ENCODE measurements at places on chromosomes 13 and 19.

DNA sequence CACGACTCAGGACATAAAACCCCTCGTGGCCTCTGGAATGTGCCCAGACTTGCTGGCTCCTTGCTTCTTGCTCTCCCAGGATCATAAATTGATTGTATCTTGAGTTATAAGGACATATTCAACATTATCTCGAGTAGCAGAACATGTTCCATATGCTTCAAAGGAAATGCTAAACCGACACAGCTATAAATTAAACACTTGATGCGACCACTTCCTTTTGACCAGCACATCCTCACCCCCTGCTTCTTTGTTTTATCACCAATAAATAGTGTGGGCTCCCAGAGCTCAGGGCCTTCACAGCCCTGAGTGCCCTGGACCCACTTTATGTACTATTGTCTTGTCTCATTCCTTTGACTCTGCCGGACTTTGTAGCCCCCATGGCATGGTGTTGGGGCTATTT lies 157.0 kb upstream of the PABPC3 start:
- no peak for DNase-seq

DNA sequence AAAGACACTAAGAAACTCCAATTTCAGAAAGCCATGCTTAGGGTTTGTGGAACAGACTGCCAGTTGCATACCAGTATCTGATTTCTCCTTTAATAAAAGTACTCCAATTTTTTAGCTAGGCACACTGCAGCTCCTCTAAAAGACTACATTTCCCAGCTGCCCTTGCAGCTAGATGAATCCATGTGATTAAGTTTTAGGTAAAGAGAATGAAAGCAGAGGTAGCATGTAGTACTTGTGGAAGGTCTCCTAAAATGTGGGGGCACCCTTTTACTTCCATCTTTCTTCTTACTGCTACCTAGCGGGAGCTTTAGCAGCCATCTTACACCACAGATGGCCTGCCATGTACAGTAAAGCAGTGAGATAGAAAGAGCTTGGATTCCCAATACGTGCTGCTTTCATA lies 33.0 kb upstream of the TSC22D1 start:
- no peak for DNase-seq

DNA sequence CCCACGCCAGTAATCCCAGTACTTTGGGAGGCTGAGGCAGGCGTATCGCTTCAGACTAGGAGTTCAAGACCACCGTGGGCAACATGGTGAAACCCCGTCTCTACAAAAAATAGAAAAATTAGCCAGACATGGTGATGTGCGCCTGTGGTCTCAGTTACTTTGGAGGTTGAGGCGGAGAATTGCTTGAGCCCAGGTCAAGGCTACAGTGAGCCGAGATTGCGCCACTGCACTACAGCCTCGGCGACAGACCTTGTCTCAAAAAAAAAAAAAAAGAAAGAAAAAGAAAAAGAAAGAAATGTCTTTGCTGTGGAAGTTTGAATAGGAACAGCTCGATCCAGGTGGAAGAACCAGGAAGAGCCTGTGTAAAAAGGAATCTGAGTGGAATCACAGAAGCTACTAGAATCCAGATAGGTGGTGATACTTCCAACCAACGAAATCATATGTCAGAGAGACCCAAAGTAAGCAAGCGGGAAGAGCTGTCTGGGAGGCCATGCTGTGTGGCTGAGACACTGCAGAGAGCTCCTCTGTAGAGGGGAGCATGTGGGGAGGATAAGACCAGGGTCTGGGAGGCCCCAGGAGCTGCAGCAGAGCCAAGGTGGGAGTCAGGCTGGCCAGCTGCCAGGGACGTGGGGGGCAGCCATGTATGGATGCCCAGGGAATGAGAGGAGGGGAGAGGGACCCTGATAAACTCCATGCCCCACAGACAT lies 21.1 kb downstream of the LATS2 start:
- no peak for DNase-seq

- DNase-seq: no peak
These were observed 135.3 kb upstream of the MIR17HG start for GRCh38 chr13:91212231-91212630.

DNA sequence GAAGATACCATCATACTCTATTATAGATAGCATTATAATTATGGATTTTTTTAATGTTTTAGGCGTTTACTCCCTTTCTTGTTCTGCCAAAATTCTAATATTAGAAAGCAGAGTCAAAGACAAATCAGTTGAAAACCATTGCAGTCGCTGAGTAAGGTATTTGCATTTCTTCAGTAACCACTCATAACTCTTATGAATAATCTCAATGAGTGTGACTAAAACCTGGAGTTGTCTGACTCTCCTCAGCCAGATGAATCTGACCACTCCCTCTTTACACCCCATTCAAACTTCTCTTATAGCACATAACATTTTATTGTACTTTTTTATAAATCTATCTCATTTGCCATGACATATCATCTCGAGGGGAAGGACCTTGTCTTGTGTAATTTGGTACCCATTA lies 1006.5 kb downstream of the DIAPH3 start:
- DNase-seq: no peak

GRCh38 chr19:9295411-9295849 lies 14.2 kb downstream of the ZNF699 start:
- peak; percentile 13 for DNase-seq

DNA sequence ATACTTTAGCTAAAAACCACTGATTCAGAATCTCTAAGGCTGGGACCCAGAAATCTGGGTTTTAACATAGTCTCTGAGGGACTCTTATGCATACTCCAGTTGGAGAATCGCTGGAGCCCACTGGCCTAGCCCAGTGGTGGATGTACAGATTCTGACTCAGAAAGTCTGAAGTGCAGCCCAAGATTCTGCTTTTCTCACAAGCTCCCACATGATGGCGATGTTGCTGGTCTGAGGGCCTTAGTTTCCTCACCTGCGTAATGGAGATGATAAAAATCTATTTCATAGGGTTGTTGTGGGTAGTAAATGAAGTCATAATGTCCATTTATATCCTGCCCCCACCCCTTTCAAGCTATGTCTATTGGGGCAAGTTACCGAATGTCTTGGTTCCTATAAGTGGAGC lies 7.7 kb upstream of the CDADC1 start:
- peak; percentile 34 for DNase-seq

- no peak for DNase-seq
These were observed 23.7 kb downstream of the DIS3 start for GRCh38 chr13:72757792-72758535.

GRCh38 chr13:21616880-21617279 lies 12.9 kb upstream of the MICU2 start:
- DNase-seq: peak; percentile 69

DNA sequence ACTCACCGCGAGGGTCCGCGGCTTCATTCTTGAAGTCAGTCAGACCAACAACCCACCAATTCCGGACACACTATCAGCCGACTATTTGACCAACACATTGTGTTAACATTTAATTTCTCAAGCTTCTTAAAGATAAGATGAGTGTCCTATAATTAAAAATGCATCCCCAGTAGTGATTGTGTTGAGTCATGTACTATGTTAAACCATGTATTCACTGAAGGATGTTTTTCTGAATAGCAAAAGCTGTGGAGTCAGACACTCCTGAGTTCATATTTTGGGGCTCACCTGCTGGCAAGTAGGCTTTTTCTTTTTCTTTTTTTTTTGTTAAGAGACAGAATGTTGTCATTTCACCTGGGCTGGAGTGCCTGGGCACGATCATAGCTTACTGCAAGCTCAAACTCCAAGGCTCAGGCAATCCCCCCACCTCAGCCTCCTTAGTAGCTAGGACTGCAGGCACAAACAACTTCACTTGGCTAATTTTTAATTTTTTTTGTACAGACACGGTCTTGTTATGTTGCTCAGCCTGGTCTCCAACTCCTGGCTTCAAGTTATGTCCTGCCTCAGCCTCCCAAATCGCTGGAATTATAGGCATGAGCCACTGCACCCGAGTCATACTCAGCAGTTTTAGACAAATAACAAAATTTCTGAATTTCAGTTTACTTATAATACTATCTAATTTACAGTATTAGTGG lies 606.9 kb downstream of the PCDH9 start:
- peak; percentile 25 for DNase-seq

DNA sequence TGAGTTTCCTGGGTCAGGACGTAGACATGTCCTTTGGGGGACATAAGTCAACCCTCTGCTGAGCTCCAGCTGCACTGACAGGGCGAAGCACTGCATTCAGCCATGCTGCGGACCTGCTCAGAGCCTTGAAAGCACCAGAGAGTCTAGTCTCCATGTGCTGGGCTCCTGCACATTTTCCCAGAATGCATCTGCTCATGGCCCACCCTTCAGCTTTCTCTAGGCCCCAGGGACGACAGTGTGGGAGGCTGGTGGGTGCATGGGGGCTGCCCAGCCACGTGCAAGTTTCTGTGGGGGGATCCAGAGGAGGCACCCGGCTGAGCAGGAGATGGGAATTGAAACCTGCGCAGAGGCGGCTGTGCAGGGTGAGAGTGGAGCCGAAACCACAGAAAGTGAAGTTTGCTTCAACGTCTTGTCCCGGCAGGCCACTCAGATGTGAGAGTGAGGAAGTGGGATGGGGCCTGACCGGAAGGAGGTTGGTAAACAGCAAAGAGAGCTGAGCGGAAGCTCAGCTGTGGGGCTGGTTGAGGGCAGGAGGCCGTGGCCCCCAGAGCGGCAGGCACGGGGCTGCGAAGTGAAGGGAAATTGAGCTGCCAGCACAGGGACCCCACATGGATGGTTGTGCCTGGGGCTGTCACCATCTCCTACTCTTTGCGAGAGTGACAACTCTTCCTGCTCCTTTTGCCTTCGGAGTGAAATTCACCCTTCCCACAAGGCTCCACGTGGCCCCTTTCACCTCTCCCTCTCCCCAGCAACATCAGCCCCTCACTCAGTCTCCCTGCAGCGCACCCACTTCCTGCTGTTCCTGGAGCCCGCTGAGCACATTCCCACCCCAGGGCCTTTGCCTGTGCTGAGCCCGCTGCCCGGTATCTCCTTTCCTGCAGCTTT lies 11.8 kb downstream of the PGLS start:
- no peak for DNase-seq

DNA sequence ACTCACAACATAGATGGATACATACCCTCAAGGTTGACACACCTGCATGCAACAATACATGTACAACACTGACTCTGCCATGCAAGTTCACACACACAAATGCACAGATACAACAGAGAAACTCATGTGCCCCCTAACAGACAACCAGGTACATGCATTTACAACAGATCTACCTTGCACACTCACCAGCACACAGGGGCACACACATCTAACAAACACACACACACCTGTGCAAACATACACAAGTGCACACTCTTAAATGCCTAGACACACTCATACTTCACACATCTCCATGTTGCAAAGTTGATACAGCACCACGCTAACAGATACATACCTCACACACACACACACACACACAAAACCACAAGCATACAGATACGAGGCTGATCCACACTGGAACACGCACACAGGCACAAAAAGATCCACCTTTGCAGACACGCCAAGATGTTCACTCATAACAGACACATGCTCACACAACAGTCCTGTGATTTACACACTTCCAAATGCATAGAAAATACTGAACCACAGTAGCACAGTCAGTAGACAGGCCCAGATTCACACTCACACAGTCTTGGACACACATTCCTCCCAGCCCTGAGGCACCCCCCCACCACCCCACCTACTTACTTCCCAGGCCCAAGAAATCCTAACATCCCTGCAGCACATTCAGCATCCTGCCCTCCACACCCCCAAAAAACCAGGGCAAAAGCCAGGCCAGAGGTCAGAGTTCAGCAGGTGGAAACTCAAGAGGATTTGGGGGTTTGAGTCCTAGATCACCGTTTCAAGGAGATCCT lies 1.4 kb downstream of the LRFN1 start:
- DNase-seq: no peak

GRCh38 chr19:46090444-46090843 lies 34.0 kb downstream of the IGFL3 start:
- DNase-seq: no peak

DNA sequence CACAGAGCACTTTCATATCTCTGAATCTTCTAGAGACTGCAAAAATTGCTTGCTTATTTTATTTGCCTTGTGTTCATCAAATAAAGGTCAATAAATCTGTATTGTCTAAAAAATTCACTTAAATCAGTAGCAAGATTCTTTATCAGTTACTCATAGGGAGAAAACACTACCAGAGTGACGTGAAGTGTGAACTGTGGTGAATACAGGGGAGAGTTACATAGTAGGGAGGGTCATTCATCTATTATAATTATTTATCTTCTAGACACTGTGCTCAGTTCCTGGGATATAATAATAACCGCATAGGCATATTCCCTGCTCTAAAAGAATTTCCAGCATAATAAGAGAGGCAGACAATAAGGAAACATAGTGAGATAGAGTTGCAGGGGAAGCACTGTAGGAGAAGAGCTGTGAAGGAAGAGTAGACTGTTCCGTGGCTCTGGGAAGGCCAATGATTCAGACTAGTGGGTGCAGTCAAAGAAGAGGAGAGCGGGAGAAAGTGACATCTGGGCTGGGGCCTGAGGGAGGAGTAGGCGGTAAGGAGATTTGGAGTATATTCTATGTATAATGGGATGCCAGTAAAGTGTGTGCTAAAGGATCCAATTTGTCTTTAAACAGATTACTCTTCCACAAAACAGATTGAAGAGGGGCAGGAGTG lies 84.0 kb upstream of the TDRD3 start:
- peak; percentile 43 for DNase-seq

- DNase-seq: no peak
These were observed 180.5 kb downstream of the IRS2 start for GRCh38 chr13:109605846-109606245.

GRCh38 chr13:48567515-48568369 lies 34.9 kb upstream of the RCBTB2 start:
- DNase-seq: no peak

- no peak for DNase-seq
These were observed 6.0 kb upstream of the SIGLEC12 start for GRCh38 chr19:51507640-51508058.

- DNase-seq: no peak
These were observed 22.1 kb upstream of the TNFSF14 start for GRCh38 chr19:6692027-6692426.

- DNase-seq: peak; percentile 26
These were observed 6.6 kb upstream of the FBXW9 start for GRCh38 chr19:12703046-12703445.

DNA sequence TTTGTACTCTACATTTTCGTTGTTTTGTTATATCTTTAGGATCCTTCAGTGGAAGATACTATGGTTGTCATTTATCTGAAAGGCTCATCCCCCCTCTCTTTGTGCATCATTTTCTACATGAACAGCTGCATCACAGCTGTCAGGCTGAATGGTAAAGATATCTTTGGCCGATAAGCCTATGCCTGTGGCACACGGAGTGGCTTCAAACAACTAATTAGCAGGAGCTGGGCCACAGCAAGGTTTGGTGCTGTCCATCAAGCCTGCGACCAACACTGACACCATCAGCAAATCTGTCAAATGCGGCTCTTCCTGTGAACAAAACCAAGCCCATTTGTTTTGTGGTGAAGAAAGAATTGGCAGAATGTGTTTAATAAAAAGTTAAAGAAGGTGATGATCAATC lies 334.4 kb downstream of the PCDH9 start:
- DNase-seq: no peak

All from kidney tubule cell (primary cell).